ENCODE measurements at places on chromosomes 3 and 15. TPM values are rescaled to one million over a fixed set of nuclear protein-coding genes. Genes with fewer than 3 reads are reported as not detected.

CPLX3 gene
- total RNA-seq: not detected

UBAP1L gene
- 3.3 TPM for total RNA-seq

FAM107A gene
- not detected for total RNA-seq

CD80 gene
- 2.5 TPM for total RNA-seq

KNG1 gene
- not detected for total RNA-seq

POPDC2 gene
- total RNA-seq: 1.1 TPM

CADPS gene
- total RNA-seq: 3.2 TPM

LTK gene
- not detected for total RNA-seq

ZBTB47 gene
- total RNA-seq: 39.2 TPM

DHX30 gene
- 56.6 TPM for total RNA-seq

ANKRD63 gene
- total RNA-seq: not detected

SIDT1 gene
- under 0.01 TPM for total RNA-seq

TRIM59 gene
- 21.5 TPM for total RNA-seq

COLQ gene
- 1.5 TPM for total RNA-seq

ASB14 gene
- total RNA-seq: not detected

KBTBD13 gene
- not detected for total RNA-seq

GRAMD1C gene
- 1.2 TPM for total RNA-seq

GTPBP8 gene
- total RNA-seq: 54.6 TPM

SOX14 gene
- not detected for total RNA-seq

RASGRF1 gene
- under 0.01 TPM for total RNA-seq

ARL8B gene
- total RNA-seq: 90.8 TPM

TFDP2 gene
- 146 TPM for total RNA-seq

SLC28A1 gene
- not detected for total RNA-seq

C3orf62 gene
- 1.8 TPM for total RNA-seq

ZNF774 gene
- total RNA-seq: 1.8 TPM

SNTN gene
- total RNA-seq: not detected

CCR3 gene
- not detected for total RNA-seq

SPINK8 gene
- total RNA-seq: not detected

PLA2G4E gene
- total RNA-seq: not detected

PLA2G4D gene
- not detected for total RNA-seq

GHSR gene
- total RNA-seq: not detected

STRIT1 gene
- not detected for total RNA-seq

MESP2 gene
- 0.72 TPM for total RNA-seq

TICRR gene
- total RNA-seq: 0.88 TPM

RGMA gene
- 2.5 TPM for total RNA-seq

ATP10A gene
- 32.9 TPM for total RNA-seq

PIK3CB gene
- total RNA-seq: 14.5 TPM

NUP210 gene
- total RNA-seq: under 0.01 TPM

TMEM212 gene
- total RNA-seq: not detected

TJP1 gene
- total RNA-seq: 74.3 TPM

STAC gene
- total RNA-seq: 6.5 TPM

CA12 gene
- total RNA-seq: 114 TPM

C2CD4A gene
- under 0.01 TPM for total RNA-seq

NCEH1 gene
- total RNA-seq: 9.7 TPM

IQCF5 gene
- total RNA-seq: not detected

GMNC gene
- total RNA-seq: under 0.01 TPM

FAM174B gene
- total RNA-seq: 5.1 TPM

COX17 gene
- total RNA-seq: 8.0 TPM

GP5 gene
- 0.36 TPM for total RNA-seq

CIAO2A gene
- 45.2 TPM for total RNA-seq

PATL2 gene
- total RNA-seq: 2.7 TPM

CHL1 gene
- 3.6 TPM for total RNA-seq

APOD gene
- 1.4 TPM for total RNA-seq

LRRC31 gene
- total RNA-seq: not detected

WDR72 gene
- total RNA-seq: not detected

CLDN18 gene
- total RNA-seq: not detected

PGBD4 gene
- 1.8 TPM for total RNA-seq

SLC6A11 gene
- not detected for total RNA-seq

FEZF2 gene
- not detected for total RNA-seq
